ENCODE measurements at places on chromosomes 11 and 22.
A peak's percentile ranks its signal among the peaks of the same experiment; 100 is the strongest.

GRCh38 chr11:111996129-111996528 lies 29.1 kb upstream of the DLAT start:
- no peak for DNase-seq

GRCh38 chr11:76748948-76749347 lies 34.2 kb upstream of the TSKU start:
- no peak for DNase-seq

DNA sequence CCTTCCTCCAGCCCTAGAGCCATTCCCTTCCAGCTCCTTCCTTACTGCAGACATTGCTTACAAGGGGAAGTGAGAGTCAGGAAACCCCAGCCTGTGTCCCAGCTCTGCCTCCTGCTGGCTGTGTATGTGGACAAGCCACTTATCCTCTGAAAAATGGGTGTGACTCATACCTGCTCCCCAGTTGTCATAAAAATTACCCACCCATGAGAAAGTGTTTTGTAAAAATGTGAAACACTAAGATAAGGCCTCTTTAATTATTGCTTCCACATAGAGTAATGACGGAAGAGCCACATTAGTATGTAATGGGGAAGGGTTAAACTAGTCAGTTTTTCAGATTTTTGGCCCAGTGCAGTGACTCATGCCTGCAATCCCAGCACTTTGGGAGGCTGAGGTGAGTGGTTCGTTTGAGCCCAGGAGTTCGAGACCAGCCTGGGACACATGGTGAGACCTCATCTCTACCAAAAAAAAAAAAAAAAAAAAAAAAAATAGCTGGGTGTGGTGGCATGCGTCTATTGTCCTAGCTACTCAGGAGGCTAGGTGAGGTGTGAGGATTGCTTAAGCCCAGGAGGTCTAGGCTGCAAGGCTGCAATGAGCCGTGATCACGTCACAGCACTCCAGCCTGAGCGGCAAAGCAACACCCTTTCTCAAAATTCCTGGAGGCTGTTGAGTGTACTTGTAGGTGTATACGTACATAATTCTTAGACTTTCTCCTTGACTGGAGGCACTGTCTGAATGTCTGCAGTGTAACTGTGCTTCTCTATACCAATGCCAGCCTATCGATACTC lies 84.9 kb downstream of the CTTN start:
- DNase-seq = no peak

DNA sequence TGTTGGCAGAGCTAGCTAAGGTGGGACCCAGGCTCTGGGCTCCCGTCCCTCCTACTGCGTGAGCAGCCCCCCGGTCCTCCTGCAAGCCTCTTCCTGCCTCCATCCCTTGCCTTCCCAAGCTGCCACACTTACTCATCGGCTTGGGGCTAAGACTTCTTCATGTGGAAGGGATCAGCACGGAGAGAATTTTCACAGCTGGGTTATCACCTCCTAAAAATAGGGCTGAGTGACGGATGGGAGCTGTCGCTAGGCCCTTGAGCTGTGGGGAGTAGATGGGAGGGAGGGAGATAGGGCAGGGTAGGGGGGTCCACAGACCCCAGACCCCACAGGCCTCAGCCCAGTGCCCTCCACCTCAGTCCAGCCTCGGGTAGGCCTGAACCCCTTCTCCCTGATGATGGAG lies 41.0 kb downstream of the FLRT1 start:
- no peak for DNase-seq

- DNase-seq = no peak
Observed at GRCh38 chr22:28341001-28341400, 338.6 kb downstream of the TTC28 start.

DNA sequence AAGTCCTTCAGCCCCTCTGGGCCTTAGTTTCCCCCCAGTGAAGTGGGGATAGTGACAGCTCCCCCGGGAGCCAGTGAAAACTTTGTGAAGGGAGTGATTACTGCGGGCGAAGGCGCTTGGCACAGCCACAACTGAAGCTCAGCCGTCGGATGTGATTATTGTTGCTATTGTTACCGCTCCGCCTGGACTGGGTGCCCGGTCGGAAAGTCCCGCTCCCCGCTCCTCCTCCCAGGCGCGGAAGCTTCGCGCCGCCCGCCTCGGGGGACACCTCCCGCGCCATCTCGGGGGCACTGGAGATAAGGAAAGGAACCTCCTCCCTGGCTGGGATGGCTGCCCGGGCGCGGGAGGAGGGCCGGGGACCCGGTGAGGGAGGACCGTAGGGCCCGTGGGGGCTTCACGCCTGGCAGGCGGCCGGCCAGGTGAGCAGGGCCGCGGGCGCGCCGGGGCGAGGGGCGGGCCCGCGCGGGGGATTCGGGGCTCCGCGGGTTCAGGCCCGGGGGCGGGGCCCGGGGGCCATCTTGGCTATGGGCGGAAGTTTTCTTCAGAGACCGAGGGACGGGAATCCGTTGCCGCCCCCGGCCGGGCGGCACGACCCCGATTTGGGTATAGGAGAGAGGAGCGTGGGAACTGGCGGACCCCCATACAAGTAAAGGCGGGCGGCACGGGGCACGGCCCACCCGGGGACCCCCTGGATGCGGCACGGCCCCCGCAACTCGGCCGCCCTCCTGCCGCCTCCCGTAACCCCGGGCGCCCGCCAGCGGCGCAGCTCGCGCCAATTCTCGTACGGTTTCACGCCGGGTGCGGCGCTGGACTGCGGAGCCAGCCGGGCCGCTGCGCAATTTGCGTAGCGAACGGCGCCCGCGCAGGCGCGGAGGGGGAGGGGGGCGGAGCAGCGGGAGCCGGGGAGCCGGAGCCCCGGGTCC lies at the start of gene GPR137:
GPR137 (plus strand) TSS at position 887 of the 923 bp plus-strand sequence. CDS start 677 bp downstream, outside the sequence.
- DNase-seq = peak; percentile 87

- no peak for DNase-seq
Observed at GRCh38 chr11:33868647-33869461, 23.0 kb downstream of the LMO2 start.

DNA sequence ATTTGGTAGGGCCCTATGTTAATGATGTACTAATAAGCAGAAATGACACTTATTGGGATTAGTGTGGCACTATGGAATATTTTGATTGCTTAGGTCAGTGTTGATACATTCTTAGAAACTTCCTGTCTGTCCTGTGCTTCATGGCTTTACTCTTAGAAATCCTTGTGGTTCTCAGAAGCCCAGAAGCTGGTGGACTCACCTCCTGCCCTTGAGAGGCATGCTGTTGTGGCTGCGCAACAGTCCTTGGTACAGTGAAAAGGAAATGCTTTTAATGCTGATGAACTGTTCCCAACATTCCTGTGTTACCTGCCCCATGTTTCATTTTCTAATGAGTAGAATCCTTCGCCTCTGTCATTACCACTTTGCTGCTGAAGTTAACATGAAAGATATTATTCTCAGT lies 52.4 kb upstream of the MYO18B start:
- no peak for DNase-seq

- no peak for DNase-seq
Observed at GRCh38 chr22:46767249-46767985, 5.0 kb downstream of the TBC1D22A start.

DNA sequence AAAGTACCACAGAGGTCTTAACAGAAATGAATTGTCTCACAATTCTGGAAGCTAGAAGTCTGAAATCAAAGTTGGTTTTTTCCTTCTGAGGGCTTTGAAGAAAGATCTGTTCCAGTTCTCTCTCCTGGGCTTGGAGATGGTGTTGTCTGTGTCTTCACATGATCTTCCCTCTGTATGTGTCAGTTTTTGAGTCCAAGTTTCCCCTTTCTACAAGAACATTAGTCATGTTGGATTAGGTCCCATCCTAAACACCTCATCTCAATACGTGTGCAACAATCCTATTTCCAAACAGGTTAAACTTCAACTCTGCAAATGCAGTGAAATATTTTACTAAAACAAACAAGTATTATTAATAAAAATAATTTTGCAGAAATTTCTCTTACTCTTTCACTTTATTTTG lies 3.1 kb upstream of the PTS start:
- DNase-seq = no peak

GRCh38 chr11:69525516-69526452 lies 44.3 kb downstream of the LINC01488 start:
- no peak for DNase-seq

- DNase-seq = no peak
Observed at GRCh38 chr11:24531528-24531927, 34.7 kb downstream of the LUZP2 start.

- no peak for DNase-seq
Observed at GRCh38 chr11:3132271-3132781, 32.8 kb downstream of the OSBPL5 start.

DNA sequence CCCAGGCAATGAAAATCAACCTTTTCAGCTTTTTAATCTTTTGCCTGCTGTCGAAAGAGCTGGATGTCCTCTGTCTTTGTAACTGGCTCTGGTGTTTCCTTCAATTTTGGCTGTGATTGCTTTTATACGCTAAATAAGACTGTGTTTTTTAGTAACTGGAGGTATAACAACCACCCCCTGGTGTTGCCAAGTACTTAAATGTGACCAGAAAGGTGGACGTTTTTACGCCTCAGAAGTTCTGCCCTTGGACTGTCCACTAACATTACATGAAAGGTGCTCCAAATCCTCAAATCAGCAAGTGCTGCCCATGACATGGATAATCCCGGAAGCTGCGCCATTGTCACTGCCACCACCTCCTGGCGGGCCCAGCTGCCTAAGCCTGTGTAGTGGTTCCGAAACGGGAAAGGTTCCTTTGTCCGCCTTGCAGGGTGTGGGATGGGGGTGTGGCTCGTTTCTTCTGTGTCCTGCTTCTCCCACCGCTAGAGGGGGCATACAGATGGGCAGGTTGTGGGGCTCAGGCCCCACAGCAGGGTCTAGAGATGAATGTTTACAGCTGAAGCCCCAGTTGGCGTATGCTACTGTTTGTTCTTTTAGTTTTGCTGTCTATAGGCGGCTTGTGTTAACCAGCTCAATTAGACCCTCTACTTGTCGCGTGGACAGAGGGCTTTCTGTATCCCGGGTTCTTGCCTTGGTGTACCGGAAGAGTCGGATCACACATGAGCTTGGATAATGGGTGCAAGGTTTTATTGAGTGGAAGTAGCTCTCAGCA lies 82.2 kb upstream of the SEPTIN5 start:
- DNase-seq = no peak

- no peak for DNase-seq
Observed at GRCh38 chr22:26673486-26673885, 16.1 kb downstream of the MIAT start.

DNA sequence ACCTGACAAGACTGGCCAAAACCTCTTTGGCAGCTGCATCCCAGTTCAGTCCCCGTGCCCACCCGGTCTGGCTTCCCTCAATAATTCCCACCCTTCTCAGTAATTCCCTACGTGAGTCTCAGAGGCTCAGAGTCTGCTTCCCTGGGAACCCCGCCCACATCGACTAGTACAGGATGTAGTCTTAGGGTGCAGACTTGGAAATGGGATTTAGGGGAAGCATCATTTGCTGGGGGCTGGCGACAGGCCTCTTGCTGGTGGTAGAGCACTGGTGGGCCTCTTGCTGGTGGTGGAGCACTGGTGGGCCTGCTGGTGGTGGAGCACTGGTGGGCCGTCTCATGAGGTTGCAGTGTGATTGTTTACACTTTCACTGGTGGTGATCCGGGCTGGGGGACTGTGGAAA lies 199.5 kb upstream of the B3GAT1 start:
- no peak for DNase-seq

DNA sequence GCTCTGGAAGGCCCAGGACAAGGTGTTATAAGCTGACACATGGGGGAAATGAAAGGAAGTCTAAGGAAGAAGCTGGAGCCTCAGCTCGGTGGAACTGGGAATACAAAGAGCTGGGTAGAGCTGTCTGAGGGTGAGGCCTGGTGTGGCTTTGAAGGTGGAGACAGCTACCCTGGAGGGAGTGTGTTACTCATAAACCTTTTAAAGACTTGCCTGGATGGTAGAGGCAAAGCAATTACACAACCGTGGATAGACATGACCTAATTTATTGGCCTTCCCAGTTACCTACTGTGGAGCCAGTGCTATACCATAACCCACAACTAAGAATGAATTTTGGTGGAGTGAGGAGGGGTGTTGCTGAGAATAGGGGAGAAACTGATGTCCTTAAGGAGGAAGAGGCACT lies 22.6 kb downstream of the EXPH5 start:
- no peak for DNase-seq

DNA sequence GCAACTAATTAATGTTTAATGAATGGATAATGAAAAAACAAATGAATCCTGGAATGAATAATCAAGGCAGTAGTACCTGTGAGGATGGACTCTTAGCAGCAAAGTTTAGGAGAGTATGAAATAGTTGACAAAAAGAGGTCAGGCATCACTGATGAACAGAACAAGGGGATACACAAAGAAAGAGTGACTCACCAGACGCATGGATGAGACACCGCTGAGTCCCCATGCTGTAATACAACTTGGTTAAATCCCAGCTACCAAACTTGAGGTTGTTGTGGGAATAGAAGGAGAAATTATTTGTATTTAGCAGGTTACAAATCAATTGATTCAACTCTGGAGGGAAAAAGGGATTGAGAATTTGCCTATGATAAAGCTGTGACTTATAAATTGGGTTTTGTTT lies 976.9 kb upstream of the TENM4 start:
- DNase-seq = no peak

GRCh38 chr11:85939099-85940015 lies 84.2 kb downstream of the CCDC83 start:
- DNase-seq = no peak

DNA sequence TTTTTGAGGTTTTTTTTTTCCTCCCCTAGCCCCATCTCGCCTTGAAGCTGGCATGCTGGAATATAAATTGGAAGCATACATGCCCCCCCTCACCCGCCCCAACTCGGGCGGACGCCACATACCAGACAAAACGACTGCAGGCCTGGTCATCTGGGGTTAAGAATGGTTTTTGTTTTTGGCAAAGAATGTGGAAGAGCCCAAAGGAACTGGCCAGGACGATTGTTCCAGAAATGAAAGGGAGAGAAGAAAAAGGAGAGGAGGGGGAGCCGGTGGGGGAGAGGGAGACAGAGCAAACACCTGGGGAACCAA lies 25.0 kb downstream of the MN1 start:
- no peak for DNase-seq

DNA sequence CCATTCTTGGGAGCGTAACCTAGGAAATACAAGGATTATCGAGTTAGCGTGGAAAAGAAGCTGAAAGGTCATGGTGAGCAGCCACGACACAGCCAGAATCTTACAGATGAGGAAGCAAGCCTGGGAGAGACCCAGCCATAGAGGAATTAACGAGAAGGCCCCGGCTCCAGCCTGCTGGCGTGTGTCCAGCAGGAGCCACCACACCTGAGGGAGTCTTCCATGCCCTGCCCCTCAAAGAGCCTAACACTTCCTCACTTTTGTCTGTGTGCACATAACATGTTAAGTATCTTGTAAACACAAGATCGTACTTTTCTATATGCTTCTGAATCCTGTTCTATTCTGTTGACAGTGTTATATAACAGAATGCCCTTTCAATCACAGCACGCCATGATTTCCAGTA lies 18.1 kb downstream of the CECR2 start:
- DNase-seq = no peak

DNA sequence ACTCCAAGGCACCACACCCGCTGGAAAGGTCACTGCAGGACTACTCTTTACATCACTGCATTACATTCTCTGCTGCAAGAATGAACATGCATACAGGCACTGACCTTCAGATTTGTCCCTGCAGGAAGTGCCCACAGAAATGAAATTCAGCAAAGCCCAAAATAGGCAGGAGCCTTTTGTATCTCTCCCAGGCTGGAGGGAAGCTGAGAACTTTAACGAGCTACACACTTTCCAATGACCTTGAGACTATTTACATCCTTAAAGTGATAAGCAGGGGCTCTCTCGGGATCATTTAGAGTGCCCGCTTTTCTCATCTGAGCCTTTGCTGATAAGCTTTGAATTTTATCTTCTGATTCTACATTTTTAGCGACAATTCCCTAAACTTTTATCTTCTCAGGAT lies 12.5 kb downstream of the FEZ1 start:
- DNase-seq = no peak

- DNase-seq = no peak
Observed at GRCh38 chr11:78332174-78332866, 85.3 kb downstream of the GAB2 start.

- no peak for DNase-seq
Observed at GRCh38 chr22:33544707-33545106, 375.6 kb downstream of the LARGE1 start.

All from stimulated activated CD8-positive, alpha-beta memory T cell treated with anti-CD3 and anti-CD28 coated beads, Interleukin-7, amount 100 ng/mL, for 24 hours (primary cell).